ENCODE measurements at places on chromosomes 4 and X.

DNA sequence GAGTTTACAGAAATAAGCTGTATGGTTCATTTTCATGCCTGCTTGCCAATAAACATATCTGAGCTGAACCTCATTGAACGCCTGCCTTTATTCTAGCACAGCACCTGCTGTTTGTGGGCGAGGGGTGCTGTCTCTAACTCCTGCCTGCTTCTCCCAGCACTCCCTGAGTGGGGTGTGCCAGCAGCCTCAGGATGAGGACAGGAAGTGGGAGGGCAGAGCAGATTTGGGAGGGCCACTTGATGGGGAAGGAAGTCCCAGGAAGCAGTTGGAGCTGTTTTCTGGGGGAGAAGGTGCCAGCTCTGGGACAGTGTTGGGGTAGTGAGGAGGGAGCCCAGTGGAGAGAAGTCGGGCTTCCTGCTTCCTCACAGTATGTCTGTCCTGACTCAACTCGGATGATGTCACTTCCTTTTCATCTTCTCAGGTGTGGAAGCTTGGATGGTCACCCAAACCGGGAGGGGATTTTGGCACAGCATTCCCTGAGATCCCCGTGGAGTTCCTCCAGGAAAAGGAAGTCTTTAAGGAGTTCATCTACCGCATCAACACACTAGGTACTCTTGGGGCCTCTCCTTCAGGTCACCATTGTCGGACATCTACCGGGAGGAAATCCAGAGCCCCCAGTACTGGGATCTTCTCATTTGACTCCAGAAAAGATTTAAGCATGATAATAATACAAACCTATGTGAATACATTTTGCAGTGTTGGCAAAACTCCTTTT is 29.0 kb upstream of the MSANTD1 start:
- H3K4me1 ChIP-seq, result peaks cover 25% of the 10 kb centered on the region
- H3K27me3 ChIP-seq, result no peaks in the 10 kb centered on the region
- H3K36me3 ChIP-seq, result peaks cover 55% of the 10 kb centered on the region
- H3K27ac ChIP-seq, result peak overlapping the region; percentile 57
- no peak for DNase-seq
- H3K4me3 ChIP-seq, result no peak overlapping the region

DNA sequence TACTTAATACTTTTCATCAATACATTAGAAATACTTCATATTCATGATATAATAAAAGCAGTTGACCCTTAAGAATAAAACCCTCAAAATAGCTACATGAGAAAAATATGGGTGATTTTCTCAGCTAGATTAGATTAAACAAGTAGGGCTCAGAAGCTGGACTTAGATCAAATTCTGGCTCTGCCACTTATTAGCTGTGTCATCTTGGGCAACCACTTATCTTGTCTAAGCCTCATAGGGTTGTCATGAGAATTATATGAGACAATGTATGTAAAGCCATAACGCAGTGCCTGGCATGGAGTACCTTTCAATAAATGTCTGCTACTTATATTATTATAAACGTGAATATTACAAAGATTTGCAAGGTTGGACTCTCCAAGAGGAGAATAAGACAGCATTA is 84.3 kb upstream of the PGRMC2 start:
- DNase-seq, result no peak
- no peaks in the 10 kb centered on the region for H3K36me3 ChIP-seq
- H3K4me1 ChIP-seq, result no peaks in the 10 kb centered on the region
- H3K27ac ChIP-seq, result no peak overlapping the region
- no peak overlapping the region for H3K4me3 ChIP-seq

GRCh38 chrX:126027229-126027628 is 138.9 kb downstream of the DCAF12L2 start:
- H3K4me1 ChIP-seq, result no peaks in the 10 kb centered on the region
- DNase-seq, result no peak
- H3K27me3 ChIP-seq, result no peaks in the 10 kb centered on the region
- H3K27ac ChIP-seq, result no peak overlapping the region
- no peak overlapping the region for H3K4me3 ChIP-seq

- peak overlapping the region; percentile 89 for H3K27ac ChIP-seq
- peak overlapping the region; percentile 79 for H3K4me3 ChIP-seq
- H3K27me3 ChIP-seq, result no peaks in the 10 kb centered on the region
- H3K4me1 ChIP-seq, result peaks cover 28% of the 10 kb centered on the region
- peaks cover 9% of the 10 kb centered on the region for H3K36me3 ChIP-seq
These were observed 1.1 kb upstream of the CHST7 start for GRCh38 chrX:46572340-46572936.

GRCh38 chr4:158778712-158779111 is 9.9 kb downstream of the FNIP2 start:
- H3K27me3 ChIP-seq, result no peaks in the 10 kb centered on the region
- peaks cover 5% of the 10 kb centered on the region for H3K36me3 ChIP-seq
- DNase-seq, result no peak
- no peak overlapping the region for H3K27ac ChIP-seq

DNA sequence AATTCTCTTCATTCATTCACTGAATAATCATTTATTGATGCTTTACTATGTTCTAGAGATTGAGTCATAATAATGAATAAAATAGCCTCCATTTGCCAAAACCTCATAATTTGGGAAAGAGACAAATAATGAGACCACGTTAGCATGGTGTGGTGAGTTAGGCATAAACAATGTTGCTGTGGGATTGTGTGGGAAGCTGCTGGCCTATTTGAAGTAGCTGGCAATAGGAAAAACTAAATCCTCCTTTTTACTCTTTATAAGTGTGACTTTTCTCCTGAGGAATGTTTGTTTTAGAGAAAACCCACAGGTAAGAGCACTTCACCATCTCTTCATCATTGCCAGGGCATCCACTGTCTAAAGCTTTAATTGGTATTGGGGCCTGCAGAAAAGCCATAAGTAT is 95.3 kb downstream of the AREG start:
- H3K27ac ChIP-seq, result no peak overlapping the region
- H3K4me3 ChIP-seq, result no peak overlapping the region
- no peaks in the 10 kb centered on the region for H3K36me3 ChIP-seq
- H3K4me1 ChIP-seq, result peaks cover 5% of the 10 kb centered on the region
- peaks cover 5% of the 10 kb centered on the region for H3K27me3 ChIP-seq

- H3K36me3 ChIP-seq, result no peaks in the 10 kb centered on the region
- no peak overlapping the region for H3K4me3 ChIP-seq
- H3K27ac ChIP-seq, result no peak overlapping the region
- H3K27me3 ChIP-seq, result no peaks in the 10 kb centered on the region
These were observed 13.7 kb downstream of the NWD2 start for GRCh38 chr4:37258221-37258620.

Data from activated CD8-positive, alpha-beta T cell treated with anti-CD3 and anti-CD28 coated beads, Interleukin-2, amount 10 ng/mL, durations not matched to agents 7 days and 5 days (primary cell).